ENCODE measurements at places on chromosomes 13 and 19. TPM values are rescaled to one million over a fixed set of nuclear protein-coding genes. Genes with fewer than 3 reads are reported as not detected.
A peak's percentile ranks its signal among the peaks of the same experiment; 100 is the strongest.

The TEX26 gene
- total RNA-seq: not detected

The LIN7B gene
- 12.5 TPM for total RNA-seq

The PSG1 gene
- 0.13 TPM for total RNA-seq

DNA sequence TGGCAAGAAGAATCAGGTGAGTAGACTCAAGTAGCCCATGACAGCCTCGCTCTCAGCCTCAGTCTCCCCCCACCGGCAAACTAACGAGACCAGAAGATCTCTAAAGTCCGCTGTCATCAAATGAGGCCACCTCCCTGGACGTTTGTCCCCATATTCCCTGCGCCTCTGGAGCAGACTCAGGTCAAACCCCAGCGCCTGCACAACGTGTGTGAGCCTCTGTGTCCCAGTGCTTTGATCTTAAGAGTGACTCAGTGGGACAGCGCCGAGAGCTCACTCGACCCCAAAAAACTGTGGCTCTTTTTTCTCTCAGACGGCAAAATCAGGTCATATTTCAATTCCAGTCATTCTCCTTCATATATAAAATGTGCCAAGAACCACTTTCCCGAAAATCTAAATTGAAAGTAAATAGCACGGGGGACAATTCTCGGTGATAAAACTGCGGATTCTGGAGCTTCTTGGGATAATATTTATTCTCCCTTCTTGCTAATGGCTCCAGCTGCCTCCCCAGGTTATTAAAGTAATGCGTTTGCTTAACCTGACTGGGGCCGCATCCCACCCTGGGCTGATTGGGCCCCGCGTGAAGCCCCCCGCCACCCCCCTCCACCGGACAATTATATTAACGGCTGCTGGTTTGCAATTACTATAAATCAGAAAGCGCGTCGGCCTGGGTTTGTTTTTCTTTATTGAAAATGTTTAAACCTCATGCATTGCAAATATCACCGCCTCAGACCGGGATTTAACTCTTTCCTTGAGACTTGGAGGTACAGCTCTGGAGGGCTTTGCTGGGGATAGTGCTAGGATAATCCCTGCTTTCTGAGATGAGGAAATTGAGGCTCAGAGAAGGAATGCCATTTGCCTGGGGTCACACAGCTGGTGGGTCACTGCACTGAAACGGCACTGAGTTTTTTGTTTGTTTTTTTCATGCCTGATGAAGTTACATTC, 37.5 kb upstream of the ZNRF4 start:
- no peak for DNase-seq

GRCh38 chr13:27170516-27171243, 931 bp downstream of the USP12 start:
- peak; percentile 87 for DNase-seq

GRCh38 chr19:49999371-50000010, 25.7 kb downstream of the VRK3 start:
- DNase-seq: peak; percentile 19

GRCh38 chr13:97376981-97377380, 57.0 kb upstream of the RAP2A start:
- DNase-seq: no peak

GRCh38 chr19:12034198-12034597, 1.3 kb downstream of the ZNF433 start:
- DNase-seq: peak; percentile 19
